CD8-positive, alpha-beta T cell (primary cell): ENCODE measurements at places on chromosomes 12 and 14. TPM values are rescaled to one million over a fixed set of nuclear protein-coding genes. Genes with fewer than 3 reads are reported as not detected.

DNA sequence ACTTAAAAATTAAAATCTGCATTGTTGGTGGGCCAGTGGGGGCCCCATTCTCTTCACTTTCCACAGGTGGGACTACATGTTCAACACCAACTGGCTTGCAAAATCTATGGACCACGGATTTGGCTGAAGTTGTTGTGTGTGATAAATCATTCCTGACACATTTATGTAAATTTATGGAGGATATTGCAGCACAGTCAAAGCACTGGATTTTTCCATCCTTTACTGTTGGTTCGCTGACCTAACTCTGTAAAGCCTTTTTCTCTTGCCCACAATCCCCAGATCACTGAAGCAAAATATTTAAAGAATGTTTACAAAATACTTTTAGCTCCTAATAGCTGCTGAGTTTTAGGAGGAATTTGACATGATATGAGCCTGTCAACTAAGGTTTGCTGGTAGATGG lies 219.7 kb upstream of the PRICKLE1 start:
- no peak for DNase-seq

DNA sequence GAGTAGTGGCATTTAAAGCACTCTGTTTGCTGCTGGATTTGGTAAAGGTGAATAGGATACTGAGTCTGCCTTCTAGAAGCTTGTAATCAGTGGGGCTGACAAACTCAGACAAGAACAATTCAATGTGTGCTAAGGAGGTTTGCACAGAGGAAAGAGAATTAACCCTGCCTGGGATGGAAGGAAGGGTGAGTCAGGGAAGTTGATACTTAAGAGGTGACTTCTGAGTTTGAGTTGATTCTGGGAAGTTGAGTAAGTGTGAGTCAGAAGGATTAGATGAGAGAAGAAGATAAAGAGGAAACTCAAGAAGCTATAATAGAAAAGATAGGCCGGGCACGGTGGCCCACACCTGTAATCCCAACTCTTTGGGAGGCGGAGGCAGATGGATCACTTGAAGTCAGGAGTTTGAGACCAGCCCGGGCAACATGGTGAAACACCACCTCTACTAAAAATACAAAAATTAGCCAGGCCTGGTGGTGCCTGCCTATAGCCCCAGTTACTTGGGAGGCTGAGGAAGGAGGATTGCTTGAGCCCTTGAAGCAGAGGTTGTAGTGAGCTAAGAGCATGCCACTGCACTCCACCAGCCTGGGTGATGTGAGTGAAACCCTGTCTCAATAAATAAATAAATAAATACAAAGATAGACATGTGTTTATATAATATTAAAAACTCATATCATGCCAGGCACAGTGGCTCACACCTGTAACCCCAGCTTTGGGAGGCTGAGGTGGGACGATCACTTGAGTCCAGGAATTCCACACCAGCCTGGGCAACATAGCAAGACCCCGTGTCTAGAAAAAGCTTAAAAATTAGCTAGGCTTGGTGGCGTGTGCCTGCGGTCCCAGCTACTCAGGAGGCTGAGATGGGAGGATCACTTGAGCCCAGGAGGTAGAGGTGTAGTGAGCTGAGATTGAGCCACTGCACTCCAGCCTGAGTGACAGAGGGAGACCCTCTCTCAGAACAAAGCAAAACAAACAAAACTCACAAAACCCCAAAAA lies 126.8 kb upstream of the CPM start:
- DNase-seq: no peak

GRCh38 chr12:88432531-88433490 lies 147.5 kb downstream of the KITLG start:
- DNase-seq: no peak

GRCh38 chr12:14058717-14059116 lies 77.3 kb upstream of the GRIN2B start:
- DNase-seq: no peak

DNA sequence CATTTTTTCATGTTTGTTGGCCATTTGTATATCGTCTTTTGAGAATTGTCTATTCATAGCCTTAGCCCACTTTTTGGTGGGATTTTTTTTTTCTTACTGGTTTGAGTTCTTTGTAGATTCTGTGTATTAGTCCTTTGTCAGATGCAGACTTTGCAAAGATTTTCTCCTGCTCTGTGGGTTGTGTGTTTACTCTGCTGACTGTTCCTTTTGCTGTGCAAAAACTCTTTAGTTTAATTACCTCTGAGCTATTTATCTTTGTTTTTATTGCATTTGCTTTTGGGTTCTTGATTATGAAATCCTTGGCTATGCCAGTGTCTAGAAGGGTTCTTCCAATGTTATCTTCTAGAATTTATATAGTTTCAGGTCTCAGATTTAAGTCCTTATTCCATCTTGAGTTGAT lies 220.0 kb downstream of the FUT8 start:
- DNase-seq: no peak

- no peak for DNase-seq
Measured at GRCh38 chr12:111389635-111390034, 16.1 kb upstream of the SH2B3 start.

DNA sequence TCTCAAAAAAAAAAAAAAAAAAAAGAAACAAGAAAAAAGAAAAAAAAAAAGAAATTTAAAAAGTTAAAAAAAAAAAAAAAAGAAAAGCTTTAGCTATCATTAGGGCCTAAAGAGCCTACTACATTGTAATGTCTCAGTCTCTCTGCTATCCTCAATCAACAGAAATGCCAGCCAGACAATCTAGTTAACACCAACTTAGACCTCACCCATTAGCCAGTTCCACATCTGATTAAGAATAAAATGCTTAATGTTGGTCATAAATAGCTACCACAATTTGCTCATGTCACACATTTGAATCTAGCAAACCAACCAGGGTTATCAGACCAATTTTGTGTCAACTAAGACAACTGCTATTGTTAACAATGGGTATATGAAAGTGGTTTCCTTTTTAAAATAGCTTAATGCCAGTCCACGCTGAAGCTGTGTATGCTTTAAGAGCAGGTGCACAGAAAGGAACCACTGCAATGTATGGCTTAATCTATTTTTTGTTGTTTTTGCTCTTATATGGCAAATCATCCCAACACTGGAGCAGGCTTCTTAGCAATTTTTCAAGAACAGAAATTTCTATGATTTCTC lies 45.5 kb upstream of the SELPLG start:
- no peak for DNase-seq

DNA sequence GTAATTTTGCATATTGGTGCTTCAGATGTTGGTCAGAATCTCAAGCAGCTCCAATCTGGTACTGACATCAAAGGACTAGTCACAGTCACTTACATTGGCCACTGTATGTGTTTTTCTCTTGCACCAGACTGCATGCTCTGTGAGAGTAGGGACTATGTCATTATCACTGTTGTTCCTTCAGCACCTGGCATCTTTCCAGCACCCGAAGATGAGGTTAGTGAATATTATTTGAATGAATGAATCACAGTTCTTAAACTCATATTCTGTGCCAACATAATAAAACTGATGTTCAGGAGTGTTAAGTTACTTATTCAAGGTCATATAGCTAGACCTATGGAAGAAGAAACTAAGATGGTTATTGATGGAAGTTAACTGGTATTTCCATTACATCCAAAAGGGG lies 204.5 kb upstream of the TBX3 start:
- DNase-seq: no peak

DNA sequence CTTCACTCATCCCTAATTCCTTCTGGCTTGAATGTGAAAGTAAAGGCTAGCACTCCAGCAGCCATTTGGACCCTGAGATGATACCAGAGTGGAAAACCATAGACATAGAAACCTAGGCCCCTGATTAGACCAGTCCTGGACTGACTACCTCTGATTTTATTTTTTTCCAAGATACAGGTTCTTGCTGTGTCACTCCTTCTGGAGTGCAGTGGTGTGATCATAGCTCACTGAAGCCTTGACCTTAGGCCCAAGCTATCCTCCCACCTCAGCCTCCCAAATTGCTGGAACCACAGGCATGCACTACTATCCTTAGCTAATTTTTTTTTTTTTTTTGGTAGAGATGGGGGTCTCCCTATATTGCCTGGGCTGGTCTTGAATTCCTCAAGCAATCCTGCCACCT lies 74.4 kb upstream of the STAC3 start:
- DNase-seq: no peak

DNA sequence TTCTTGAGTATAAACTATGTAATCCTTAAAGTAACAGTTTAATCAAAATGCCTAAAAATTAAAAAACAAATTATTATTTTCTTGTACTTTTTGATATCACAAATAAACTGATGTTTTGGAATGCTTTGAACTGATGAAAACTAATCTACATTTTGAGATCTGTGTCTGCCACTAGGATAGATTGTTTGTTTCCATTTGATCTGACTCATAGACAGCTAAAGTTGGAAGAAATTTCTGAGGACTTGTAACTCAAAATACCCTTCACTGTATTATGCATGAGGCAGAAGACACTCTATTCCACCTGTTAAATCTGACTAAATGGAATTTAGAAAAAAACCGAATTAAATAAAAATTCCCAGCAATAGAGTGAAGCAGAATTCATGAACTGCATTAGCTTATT lies 1400.0 kb upstream of the FLRT2 start:
- DNase-seq: no peak

DNA sequence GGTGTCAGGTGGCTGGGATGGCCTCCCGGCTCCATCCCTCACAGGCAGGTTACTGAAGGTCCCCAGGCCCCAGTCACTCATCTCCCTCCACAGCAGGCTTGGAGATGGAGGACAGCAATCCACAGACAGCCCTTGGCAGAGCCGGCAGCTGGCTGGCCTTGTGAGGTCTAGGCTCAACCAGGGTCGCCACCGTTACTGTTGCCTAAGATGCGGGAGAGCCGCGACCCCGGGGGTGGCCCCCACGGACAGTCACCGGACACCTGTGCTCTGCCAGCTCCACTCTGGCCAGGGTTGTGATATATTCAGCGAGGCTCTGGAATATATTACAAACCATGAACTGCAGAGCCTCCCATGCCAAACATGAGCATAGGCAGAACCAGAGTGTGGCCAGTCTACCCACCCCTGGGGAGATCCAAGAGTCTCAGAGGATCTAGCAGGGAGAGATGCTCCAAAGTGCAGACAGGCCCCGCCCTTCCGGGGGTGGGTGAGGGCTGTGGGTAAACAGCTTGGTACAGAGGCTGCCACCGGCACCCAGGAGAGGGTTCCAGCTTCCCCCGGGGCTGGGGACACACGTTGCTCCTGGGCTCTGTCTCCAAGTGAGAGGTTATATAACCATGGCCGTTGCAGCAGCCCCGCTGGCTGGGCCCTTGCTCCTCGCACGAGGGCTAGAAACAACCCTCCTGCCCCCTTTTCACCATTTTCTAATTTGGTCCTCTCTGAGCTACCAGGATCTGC lies 55.9 kb upstream of the DIO3 start:
- no peak for DNase-seq

DNA sequence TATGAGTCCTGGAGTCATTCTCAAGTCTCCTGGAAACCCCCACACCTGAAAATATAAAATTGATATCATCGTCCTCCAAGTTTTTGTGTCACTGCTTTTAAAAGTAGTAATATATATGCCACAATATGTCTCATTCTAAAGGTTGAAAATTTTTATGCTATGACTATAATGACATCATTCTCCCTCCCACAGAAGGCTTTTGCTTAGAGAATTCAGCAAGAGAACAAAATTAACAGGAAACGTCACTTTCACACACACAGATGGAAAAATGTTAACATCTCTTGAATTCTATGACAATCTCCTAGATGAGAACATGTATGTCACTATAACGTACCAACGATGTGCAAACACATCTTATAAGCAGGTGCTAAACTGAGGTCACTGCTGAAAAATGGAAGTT lies 498.3 kb downstream of the FOXG1 start:
- DNase-seq: no peak

GRCh38 chr12:27580561-27581330 lies 56.7 kb downstream of the PPFIBP1 start:
- DNase-seq: no peak

- no peak for DNase-seq
Measured at GRCh38 chr14:90572441-90573150, 175.8 kb downstream of the CALM1 start.

DNA sequence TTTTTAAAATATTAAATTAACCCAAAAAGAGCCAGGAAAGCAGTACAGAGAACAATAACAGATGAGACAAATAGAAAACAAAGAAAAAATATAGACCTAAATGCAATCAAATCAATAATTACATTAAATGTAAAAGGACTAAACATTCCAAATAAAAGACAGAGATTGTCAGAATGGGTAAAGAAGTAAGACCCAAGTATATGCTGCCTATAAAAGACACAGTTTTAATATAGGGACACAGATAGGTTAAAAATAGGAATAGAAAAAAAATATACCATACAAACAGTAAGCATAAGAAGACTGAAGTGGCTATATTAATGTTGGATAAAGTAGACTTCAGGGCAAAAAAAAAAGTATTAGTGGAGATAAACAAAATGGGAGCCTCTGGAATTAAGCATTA lies 163.1 kb upstream of the BCL2L14 start:
- no peak for DNase-seq

DNA sequence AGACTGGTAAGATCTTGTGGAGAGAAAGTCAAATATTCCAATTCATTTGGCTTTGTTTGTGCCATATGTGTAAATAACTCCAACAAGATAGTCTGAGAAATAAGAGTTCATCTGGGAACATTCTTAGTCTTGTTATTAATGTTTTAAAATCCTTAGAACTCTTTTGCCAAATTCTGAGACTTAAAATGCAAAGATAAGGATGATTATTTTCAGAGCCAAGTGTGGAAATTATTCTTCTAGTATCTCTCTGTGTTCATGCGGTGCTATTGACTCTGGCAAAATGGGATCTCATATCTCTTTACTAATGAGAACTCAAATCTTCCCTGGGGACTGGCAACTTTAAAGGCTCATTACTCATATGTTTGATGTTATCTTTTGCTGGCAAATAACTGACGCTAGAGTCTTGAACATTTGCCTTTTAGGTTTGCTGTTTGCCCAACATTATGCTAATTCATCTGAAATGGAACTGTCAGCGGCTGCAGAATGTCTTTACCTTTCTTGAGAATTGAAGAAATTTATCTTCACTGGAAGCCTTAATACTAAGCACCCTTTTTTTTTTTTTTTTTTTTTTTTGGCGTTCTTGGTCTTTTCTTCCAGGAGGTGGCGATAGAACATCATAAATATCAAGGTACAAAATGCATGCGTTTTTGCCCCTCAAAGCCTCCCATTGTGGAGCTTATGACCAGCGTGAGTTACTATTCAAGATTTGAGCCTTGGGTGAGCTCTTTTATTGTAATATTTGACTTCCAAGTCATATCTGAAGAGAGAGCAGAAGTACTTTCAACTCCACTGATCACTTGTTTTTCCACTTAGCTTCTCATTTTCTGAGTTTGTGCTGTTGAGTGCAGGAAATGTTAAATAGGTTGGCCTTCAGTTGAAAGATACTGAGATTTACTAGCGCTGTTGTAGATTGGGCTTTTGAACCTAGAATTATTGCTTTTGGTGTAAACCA lies 86.5 kb downstream of the CAND1 start:
- DNase-seq: no peak

GRCh38 chr12:92012691-92013090 lies 133.0 kb downstream of the BTG1 start:
- DNase-seq: no peak

- DNase-seq: no peak
Measured at GRCh38 chr14:103735815-103736545, 20.4 kb downstream of the ZFYVE21 start.

Gene PSMB5
- total RNA-seq: 18.6 TPM

Gene KRT7
- total RNA-seq: not detected

Gene CYP46A1
- 0.19 TPM for total RNA-seq

Gene PPP2R3C
- total RNA-seq: 51.4 TPM

Gene IAPP
- total RNA-seq: not detected

Gene MORN3
- total RNA-seq: 7.5 TPM
